Epithelial cell of proximal tubule (primary cell): ENCODE measurements at places on chromosomes 2 and 18. TPM values are rescaled to one million over a fixed set of nuclear protein-coding genes. Genes with fewer than 3 reads are reported as not detected.
A peak's percentile ranks its signal among the peaks of the same experiment; 100 is the strongest.

- no peak for DNase-seq
Observed at GRCh38 chr2:186460465-186460864, 25.6 kb upstream of the ZC3H15 start.

DNA sequence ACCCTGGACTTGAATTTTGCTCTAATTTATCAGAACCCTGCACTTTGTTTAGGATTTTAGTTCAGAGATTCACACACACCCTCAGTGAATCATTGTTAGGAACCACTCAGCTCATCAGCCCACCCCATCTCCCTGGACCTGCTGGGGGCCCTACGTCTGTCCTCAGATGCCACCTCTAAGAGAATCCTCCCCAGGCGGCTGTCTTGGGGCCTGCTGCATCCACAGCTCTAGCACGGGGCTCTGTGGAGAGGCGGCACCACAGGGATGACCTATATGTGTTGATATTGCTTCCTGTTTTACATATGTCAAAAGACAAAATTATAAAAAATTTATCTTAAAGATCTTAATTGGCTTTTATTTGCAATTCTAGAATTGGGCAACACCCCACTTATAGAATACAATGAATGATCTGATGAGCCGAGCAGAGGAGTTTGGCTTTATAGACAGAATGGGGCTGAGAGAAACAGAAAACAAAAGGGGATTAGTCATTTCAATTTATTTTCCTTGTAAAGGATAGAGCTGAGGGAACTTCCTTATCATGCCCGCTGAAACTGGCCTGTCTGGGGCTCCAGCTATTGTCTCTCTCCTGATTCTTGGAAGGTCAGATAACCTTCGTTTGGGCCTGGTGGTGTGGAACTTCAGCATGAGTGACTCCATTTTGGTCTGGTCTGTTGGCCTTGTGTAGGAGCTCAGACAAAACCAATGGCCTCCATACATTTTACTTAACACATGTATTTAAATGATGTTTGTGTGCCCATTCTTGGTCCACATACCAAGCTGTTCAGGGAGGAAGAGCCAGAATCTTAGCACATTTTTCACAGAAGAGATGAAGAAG is 1.4 kb downstream of the MYO7B start:
- DNase-seq: no peak

GRCh38 chr2:114424699-114425098 is 17.7 kb upstream of the DPP10 start:
- DNase-seq: no peak

DNA sequence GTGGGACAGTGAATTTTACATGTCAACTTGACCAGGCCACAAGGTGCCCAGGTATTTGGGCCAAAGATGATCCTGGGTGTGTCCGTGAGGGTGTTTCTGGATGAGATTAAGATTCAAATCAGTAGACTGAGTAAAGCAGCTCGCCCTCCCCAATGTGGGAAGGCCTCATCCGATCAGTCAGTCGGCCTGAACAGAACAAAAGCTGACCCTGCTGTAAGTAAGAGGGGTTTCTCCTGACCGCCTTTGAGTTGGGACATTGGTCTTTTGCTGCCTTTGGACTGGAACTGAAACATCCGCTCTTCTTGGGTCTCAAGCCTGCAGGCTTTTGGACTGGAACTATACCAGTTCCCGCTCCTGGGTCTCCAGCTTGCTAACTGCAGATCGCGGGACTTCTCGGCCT is 233.3 kb downstream of the KLHL29 start:
- no peak for DNase-seq

- DNase-seq: no peak
Observed at GRCh38 chr2:224309176-224309575, 92.7 kb downstream of the FAM124B start.

GRCh38 chr2:43774617-43775016 is 778 bp downstream of the DYNC2LI1 start:
- DNase-seq: no peak

DNA sequence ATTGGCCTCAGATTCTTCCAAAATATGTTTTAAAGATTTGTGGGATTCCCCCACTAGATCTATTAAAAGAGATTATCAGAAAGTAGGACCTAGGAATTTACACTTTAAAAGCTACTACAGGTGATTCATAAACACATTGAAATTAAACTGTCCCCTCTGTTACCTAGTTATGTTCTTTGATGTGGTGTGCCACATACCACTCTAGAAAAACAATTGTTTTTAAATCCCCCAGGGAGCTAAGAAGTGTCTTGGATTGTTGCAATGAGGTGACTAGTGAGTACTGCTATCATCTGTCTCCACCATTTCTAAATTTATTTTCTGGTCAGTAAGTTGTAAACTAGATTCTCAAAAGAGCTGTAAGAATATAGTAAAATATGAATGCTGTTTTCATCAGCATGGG is 214.5 kb upstream of the DOK6 start:
- no peak for DNase-seq

- no peak for DNase-seq
Observed at GRCh38 chr2:241896746-241897201, 27.2 kb downstream of the RTP5 start.

DNA sequence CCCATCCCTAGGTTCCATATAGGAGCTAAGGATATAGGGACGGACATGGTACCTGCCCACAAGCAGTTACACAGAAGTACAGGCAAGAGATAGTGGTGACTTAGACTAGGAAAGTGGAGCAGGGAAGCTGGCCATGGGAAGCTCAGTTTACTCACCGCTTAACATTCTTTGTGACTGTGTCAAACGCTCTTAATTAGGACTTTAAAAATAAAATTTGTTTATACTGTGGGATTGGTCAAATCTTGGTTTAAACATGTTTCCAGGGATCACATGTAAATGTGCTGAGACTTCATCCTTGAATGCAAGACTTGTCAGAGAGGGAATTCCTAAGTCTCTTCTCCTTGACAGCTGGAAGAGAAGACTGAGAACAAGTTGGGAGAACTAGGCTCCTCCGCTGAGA is 107.3 kb downstream of the MTCL1 start:
- no peak for DNase-seq

GRCh38 chr2:51579412-51579811 is 547.5 kb upstream of the NRXN1 start:
- no peak for DNase-seq

GRCh38 chr2:236637686-236638569 is 68.3 kb downstream of the ACKR3 start:
- DNase-seq: no peak

DNA sequence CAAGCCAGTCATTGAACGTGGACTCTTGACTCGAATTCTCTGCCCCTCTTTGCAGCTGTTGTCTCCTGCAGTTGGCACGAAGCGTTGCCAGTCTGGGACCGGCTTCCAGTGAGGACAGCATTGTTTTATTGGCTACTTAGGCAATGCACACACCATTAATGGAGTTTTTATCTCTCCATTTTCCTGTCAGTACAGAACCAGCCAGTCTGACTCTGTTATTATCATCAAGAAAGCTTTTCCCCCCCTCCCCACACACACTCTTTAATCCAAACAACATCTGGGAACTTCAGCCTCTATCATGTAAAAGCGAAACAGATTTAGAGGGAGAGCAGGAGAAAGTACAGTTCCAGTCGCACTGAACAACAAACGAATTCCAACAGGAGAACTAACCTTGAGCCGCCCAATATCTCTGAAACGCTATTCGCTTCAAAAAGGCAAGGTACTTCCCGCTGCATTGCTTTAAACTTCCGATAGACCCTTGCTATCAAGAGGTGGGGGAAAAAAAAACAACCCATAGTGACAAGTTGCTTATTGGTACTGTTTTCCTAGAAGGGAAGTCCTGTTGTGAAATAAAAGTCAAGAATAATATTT is 38.2 kb downstream of the ACVR1 start:
- DNase-seq: no peak

DNA sequence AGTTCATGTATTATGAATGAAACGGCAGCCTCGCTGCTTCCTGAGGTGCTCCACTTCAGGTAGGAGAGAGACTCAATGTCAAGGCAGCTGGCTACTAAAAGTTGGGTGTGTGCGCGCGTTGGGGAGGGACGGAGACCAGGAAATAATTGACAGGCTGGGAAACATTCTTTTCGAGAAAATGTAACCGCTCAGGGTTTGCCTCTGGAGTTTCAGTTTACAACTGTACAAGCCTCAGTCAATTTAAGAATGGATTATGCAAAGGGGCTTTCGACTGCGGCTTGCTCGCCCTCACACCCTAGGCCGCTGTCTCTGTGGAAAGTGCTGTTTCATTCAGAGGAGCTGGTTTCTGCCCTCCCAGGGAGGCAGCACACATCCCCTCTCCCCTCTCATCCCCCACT is 4.4 kb upstream of the SPRED2 start:
- DNase-seq: no peak

- DNase-seq: no peak
Observed at GRCh38 chr2:63124218-63124617, 73.6 kb downstream of the OTX1 start.

- DNase-seq: peak; percentile 35
Observed at GRCh38 chr18:26919627-26920026, 54.1 kb upstream of the AQP4 start.

DNA sequence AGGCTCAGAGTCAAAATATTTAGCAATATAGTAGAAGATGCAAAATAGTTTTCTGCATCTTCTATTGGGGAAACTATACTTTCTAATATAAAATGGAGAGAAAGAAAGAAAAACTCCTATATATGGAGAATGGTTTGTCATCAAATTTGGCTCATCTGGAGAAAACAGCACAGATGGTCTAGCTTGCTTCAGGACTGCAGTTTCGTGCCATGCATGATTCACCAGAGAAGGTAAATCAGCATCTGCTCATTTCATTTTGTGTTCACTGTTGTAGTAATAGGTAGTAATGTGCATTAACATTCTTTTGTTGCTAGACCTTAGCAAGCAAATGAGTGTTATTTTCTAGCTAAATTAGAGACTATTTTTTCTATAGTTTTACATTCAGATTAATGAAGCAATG is 179.0 kb downstream of the ASXL3 start:
- no peak for DNase-seq

DNA sequence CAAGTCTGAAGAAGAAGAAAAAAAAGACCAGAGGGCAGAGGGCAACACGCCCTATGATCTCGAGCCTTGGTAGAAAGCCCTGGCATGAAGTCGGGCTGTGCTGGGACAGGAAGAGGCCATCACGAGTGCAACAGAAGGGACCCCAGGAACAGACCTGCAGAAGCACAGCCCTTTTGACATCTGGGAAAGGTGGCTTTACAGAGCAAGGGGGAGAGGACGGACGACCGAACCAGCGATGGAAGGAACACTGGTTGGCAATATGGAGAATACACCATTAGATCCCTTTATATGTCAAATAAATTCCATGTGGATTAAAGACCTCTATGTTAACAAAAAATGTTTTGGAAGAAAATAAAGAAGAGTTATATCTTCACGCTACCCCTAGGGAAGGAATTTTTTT is 10.7 kb downstream of the KIF1A start:
- DNase-seq: no peak

DNA sequence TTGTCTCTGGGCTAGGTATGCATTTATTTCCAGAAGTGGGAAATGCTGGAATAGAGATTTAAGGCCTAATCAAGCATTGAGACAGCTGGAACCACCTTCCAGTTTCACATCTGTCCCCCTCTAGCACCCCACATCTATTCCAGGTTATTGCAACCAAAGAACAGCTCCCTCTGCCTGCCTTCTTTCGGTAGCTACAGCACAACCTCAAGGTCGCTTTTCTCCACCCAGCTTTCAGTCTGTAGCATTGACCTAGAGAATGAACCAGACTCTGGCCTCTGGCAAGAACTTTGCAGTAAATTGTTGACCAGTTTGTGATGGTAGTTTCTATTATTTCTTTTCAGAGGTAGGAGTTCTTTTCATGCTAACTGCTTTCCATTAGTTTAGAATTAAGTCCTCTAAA is 484.2 kb downstream of the DLGAP1 start:
- DNase-seq: no peak

- DNase-seq: no peak
Observed at GRCh38 chr2:71824436-71824835, 323.2 kb downstream of the CYP26B1 start.

GRCh38 chr2:41949883-41950665 is 97.7 kb upstream of the PKDCC start:
- DNase-seq: no peak

DNA sequence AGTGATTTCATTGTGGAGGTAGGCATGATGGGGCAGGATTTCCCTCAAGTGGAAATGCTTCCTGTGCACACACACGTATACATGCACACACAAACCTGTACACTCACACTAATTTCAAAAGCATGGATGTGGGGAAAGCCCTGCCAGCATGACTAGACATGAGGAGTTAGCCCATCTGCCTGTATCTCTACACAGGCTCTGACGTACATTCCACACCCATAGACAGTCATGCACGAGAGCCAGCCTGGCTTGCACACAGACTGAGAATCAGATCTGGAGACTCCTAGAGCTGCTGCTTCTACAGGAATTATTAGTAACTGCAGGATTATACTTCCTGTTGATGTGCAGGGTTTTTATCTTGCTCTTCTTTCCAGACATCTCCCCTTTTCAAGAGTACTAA is 27.3 kb upstream of the NFU1 start:
- DNase-seq: no peak

DNA sequence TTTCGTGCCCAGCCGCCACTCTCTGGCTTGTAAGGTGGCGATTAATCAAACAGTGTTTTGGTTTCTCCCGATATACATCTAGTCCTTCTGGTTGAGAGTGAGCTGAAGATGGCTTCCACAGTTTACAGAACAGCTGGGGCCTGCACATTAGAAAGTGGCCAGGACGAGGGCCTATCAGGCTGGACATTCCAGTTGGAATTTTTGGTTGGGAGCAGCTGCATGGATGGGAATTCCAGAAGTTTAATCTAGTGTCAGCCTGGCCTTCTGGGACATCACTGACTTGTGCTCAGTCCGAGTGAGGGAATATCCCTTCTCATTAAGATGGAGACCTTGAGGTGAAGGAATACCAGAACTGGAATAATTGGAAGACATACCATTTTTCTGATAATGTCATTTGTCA is 118.1 kb upstream of the SIX2 start:
- no peak for DNase-seq

C1QL2 gene
- not detected in 2 replicates for total RNA-seq

GLB1L gene
- total RNA-seq: 10.4 and 11.0 TPM in 2 replicates

SERPINB4 gene
- not detected in 2 replicates for total RNA-seq

CERKL gene
- 0.14 and 0.40 TPM in 2 replicates for total RNA-seq

SERPINB2 gene
- total RNA-seq: 1.6 and 1.9 TPM in 2 replicates

DSC3 gene
- total RNA-seq: 0.14 and 0.75 TPM in 2 replicates

SEMA4F gene
- 10.3 and 13.8 TPM in 2 replicates for total RNA-seq

ANKRD53 gene
- 0.58 and 0.75 TPM in 2 replicates for total RNA-seq

LINC00305 gene
- total RNA-seq: not detected in 2 replicates

AQP12A gene
- not detected in 2 replicates for total RNA-seq
